Cardiac atrium fibroblast (primary cell): ENCODE measurements at places on chromosomes 1 and 21. TPM values are rescaled to one million over a fixed set of nuclear protein-coding genes. Genes with fewer than 3 reads are reported as not detected.

CTSS gene
- 2.0 and 3.1 TPM in 2 replicates for total RNA-seq

DHRS3 gene
- total RNA-seq = 14.3 and 18.4 TPM in 2 replicates

TNFRSF8 gene
- 0.16 and 0.18 TPM in 2 replicates for total RNA-seq

SAMSN1 gene
- 0.54 TPM in 1 of 2 replicates, not detected in the other for total RNA-seq

OR2T29 gene
- not detected in 2 replicates for total RNA-seq

SMG7 gene
- 6.0 and 23.2 TPM in 2 replicates for total RNA-seq

B3GALT5 gene
- not detected in 2 replicates for total RNA-seq

RABGAP1L gene
- 14.4 and 15.2 TPM in 2 replicates for total RNA-seq

LCE2A gene
- not detected in 2 replicates for total RNA-seq

CR1 gene
- not detected in 2 replicates for total RNA-seq

FCGR1A gene
- not detected in 2 replicates for total RNA-seq

OR2L2 gene
- not detected in 2 replicates for total RNA-seq

CD101 gene
- under 0.01 and 0.54 TPM in 2 replicates for total RNA-seq

LMOD1 gene
- 2.3 and 2.5 TPM in 2 replicates for total RNA-seq

GBP5 gene
- total RNA-seq = 0.16 and 0.36 TPM in 2 replicates

CADM3 gene
- total RNA-seq = 22.6 and 52.0 TPM in 2 replicates

ATP6V1G3 gene
- not detected in 2 replicates for total RNA-seq

ODF2L gene
- total RNA-seq = 11.2 and 20.6 TPM in 2 replicates
